ENCODE measurements at places on chromosomes 7 and 10.

DNA sequence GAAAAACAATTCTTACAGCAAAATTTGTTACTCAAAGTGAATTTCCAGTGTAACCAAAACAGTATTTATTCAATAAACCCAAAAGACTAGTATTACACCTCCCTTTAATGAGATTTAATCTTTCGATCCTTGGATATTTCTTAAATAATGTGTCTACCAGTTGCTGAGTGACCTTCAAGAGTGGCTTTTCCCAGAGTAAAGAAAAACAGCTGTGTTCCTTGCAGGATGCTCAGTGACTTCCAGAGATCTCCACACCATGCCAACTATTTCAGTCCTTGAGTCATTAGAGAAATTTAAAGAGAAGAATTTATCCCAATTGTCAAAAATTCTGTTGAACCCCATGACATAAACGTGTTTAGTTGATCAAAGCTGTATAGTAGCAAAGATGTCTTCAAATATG lies 44.0 kb downstream of the IMMP2L start:
- DNase-seq: no peak

- DNase-seq: no peak
These were observed 55.1 kb downstream of the ANKMY2 start for GRCh38 chr7:16590424-16590823.

GRCh38 chr10:4070921-4071660 lies 286.1 kb upstream of the KLF6 start:
- DNase-seq: no peak

GRCh38 chr10:44982114-44982460 lies 3.5 kb upstream of the DEPP1 start:
- DNase-seq: no peak

- no peak for DNase-seq
These were observed 85.1 kb upstream of the ZPBP start for GRCh38 chr7:50178166-50178565.

GRCh38 chr7:55448526-55448925 lies 83.4 kb downstream of the LANCL2 start:
- no peak for DNase-seq

- DNase-seq: no peak
These were observed 74.7 kb downstream of the CACNB2 start for GRCh38 chr10:18214691-18215563.

GRCh38 chr10:49173201-49173772 lies 14.9 kb downstream of the TMEM273 start:
- DNase-seq: no peak

DNA sequence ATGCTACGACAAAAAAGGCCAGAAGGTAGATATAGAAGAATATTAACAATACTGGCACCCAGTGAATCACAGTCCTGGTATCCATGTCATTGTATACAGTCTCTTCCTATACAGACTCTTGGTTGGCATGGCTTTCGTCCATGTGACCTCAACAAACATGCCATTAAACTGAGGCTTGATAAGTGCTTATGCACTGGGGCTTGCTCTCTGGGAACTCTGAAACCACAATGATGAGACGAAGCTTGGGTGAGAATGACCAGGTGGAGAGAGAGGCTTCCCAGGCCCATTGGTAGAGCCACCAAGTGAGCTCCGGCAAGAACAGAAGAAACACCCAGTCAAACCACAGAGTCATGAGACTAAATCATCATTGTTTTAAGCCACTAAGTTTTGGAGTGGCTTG lies 33.2 kb downstream of the PNPLA8 start:
- DNase-seq: no peak

DNA sequence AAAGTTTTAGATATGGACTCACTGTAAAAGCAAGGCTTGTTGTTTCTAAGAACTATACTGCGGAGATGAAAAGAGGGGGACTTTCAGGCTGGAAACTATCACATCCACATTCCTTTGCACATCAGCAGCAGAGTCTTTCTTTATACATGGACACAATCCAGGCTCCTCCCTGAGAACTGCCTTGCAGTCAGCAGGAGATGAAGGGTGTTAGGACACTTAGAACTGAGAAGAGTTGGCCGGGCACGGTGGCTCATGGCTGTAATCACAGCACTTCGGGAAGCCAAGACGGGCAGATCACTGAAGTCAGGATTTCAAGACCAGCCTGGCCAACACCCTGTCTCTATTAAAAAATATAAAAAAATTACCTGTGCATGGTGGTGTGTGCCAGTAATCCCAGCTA lies 9.7 kb upstream of the GARS1 start:
- DNase-seq: no peak

GRCh38 chr7:129271500-129272355 lies 46.9 kb downstream of the AHCYL2 start:
- peak; percentile 35 for DNase-seq

GRCh38 chr7:112410092-112410491 lies 40.2 kb upstream of the IFRD1 start:
- DNase-seq: no peak

- no peak for DNase-seq
These were observed 2.4 kb downstream of the CHST12 start for GRCh38 chr7:2405601-2406345.

GRCh38 chr7:43037531-43037930 lies 74.9 kb upstream of the HECW1 start:
- no peak for DNase-seq

GRCh38 chr10:86349474-86349873 lies 17.1 kb downstream of the GRID1 start:
- no peak for DNase-seq

DNA sequence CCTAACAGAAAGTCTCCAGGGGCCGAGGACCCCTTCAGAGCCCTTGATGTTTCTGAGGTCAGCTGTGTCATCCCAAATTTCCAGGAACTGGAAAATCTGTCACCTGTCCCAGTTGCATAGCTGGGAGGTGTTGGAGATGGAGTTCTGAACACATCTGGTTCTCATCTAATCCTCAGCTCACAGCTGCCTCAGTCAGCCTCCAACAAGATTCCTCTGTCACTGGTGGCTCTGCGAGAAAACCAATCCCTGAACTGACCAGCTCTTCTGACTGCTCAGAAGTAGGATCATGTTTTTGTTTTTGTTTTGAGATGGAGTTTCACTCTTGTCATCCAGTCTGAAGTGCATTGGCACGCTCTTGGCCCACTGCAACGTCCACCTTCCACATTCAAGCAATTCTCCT lies 37.6 kb upstream of the MYL10 start:
- no peak for DNase-seq

GRCh38 chr10:7634142-7634894 lies 32.4 kb downstream of the ITIH5 start:
- DNase-seq: no peak

DNA sequence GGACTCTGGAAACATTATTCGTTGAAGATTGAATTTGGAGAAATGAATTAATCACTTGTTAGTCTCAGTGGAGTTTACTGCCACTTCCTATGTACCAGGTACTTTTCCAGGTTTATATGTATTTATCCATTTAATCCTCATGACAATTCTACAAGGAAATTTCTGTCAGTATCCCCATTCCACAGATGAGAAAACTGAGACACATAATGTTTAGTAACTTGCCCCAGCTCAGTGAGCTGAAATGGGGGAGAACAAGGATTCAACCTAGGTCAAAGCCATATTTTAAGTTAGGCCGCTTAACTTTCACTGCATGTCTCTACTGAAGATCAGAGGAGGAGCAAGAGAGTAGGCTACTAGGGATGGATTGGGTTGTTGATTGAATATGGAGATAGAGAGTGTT lies 4.6 kb upstream of the SCIN start:
- DNase-seq: no peak

DNA sequence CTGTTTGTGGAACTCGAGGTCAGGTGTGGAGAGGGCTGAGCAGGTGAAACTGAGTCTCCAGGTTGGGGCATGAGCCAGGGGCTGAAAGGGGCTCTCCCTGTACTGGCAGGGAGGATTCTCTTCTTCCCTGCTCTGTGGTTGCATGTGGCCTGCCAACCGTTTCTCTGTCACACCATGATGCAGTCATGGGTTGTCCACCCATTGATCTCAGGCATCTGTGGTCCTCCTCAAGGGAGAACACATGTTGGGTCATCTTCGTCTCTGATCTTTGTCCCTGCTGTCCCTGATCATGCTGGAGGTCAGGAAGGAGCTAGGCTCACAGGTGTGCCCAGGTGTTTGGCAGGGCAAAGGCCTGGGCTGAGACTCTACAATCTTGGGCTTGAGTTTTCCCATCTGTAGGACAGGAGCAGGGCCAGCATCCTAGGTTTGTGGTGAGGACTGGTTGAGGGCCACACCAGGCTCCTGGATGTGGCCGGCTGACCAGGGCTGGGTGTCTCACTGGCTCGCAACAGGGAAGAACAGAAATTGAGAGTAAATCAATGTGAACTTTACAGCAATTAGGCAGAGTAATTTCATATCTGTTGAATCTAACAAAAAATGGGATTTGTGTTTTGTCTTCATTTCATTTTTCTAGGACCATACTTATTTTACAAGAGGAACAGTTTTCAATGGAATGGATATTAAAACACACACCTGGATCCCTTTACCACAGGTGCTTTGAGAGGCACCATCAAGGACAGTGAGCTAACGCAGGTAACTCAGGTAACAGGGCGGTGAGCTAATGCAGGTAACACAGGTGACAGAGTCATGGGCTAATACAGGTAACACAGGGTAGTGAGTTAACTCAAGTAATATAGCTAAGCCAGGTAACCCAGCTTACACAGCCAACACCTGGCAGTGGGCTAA lies 58.5 kb upstream of the IGFBP3 start:
- no peak for DNase-seq

- DNase-seq: no peak
These were observed 12.6 kb downstream of the TMEM176B start for GRCh38 chr7:150787321-150788281.

GRCh38 chr7:12769444-12769843 lies 82.0 kb downstream of the ARL4A start:
- DNase-seq: no peak

GRCh38 chr7:123292227-123292626 lies 92.5 kb upstream of the SLC13A1 start:
- no peak for DNase-seq

GRCh38 chr10:86282664-86283465 lies 83.7 kb downstream of the GRID1 start:
- no peak for DNase-seq

GRCh38 chr10:128833671-128834070 lies 633.4 kb upstream of the MGMT start:
- no peak for DNase-seq

DNA sequence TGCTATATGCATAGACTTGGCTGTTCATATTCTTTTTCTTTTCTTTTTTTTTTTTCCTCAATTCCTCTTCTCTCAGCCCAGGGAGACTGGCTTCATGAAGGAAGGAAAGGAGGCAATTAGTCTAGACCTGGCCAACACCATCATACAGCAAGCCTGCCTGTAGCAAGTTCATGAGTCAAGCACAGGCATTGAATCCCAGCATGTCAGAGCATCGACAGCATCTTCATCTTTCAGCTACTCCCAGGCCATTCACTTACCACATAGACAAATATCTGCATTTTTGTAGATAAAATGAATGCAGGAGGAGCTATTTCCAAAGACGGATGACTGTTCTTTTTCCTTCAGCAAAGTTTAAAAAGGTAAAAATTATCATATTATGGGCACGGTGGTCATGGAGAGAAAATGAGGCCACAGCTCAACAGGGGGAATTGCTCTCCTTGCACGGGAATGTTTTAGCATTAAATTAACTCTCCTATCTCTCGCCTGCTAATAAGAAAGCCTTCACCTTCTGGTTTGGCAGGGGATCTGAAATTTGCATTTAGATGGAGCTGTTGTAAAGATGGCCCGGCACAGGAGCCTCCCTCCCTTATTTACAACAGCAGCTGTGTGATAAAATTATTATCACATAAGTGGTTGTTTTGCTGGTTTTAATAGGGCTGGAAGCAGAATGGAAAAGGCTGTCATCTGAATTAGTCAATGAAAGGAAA lies 626.5 kb upstream of the AUTS2 start:
- no peak for DNase-seq

- DNase-seq: no peak
These were observed 134.0 kb downstream of the TCF7L2 start for GRCh38 chr10:113084031-113084430.

DNA sequence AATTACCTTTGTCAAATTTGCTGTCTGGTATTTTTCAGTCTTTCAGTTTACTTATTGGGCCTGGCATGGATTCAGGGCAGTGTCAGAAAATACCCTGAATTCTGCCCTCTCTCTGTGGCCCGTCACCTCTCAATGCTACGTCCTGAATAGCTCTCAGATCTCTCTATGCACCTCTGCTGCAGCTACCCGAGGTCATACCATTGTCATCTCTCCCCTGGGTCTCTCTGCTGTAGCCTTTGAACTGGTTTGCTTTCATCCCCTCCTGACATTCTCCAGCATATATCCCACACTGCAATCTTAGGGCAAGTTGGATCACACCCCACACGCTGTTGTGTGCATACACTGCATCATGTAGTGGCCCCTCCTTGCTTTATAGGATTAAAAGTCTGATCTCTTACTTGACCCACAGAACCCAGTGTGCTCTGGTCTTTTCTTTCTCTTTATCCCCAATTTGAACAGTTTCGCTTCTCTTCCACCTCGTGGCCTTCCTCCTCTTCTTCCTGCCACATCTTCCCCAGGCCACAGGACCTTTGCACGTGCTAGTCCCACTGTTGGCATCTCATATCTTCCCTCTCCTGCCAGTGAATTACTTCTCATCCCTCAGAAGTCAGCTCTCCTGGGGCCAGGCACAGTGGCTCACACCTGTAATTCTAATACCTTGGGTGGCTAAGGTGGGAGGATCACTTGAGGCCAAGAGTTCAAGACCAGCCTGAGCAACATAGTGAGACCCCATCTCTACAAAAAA lies 372.9 kb downstream of the GALNT17 start:
- DNase-seq: no peak

DNA sequence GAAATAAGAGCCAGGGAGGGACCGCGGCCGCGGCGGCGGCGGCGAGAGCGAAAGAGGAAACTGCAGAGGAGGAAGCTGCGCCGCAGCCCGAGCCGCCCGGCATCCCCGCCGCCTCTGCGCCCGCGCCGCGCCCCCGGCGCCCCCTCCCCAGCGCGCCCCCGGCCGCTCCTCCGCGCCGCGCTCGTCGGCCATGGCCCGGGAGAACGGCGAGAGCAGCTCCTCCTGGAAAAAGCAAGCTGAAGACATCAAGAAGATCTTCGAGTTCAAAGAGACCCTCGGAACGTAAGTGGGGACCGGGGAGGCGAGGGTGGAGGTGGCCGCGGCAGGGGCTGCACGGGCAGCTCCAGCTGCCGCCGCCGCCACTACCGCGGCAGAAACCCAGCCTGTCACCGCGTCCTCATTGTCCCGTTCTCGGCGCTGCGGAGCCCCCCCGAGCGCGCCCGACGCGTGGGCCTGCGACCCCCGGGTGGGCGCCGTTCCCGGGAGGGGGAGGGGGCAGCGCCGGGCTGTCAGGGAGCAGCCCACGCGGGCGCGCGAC lies 351 bp downstream of the CAMK1D start:
- no peak for DNase-seq

- no peak for DNase-seq
These were observed 936.2 kb downstream of the CNTNAP2 start for GRCh38 chr7:147052818-147053217.

DNA sequence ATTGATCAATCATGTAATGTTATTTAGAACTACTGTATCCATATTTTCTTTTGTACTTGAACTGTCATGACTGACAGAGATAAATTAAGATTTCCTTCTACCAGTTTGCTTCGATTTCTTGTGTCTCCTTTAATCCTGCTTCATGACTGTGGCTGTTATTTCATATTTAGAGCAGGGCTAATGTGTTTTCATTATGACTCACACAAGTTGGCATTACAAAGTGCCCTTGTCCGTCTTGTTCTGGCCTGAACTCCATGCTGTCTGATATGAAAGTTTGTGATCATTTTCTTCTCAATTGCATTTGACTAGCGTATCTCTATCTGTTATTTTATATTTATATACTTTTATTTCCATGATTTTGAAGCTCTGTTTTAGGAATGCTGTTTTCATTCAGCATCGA lies 344.1 kb upstream of the PRKCQ start:
- no peak for DNase-seq

Data from stimulated activated CD8-positive, alpha-beta memory T cell treated with anti-CD3 and anti-CD28 coated beads, Interleukin-2, amount 100 ng/mL, for 1 hour (primary cell).